HEK293T (cell line): ENCODE measurements at places on chromosomes 2 and 18.

- DNase-seq: no peak
Observed at GRCh38 chr2:45227347-45227746, 218.1 kb upstream of the SIX2 start.

DNA sequence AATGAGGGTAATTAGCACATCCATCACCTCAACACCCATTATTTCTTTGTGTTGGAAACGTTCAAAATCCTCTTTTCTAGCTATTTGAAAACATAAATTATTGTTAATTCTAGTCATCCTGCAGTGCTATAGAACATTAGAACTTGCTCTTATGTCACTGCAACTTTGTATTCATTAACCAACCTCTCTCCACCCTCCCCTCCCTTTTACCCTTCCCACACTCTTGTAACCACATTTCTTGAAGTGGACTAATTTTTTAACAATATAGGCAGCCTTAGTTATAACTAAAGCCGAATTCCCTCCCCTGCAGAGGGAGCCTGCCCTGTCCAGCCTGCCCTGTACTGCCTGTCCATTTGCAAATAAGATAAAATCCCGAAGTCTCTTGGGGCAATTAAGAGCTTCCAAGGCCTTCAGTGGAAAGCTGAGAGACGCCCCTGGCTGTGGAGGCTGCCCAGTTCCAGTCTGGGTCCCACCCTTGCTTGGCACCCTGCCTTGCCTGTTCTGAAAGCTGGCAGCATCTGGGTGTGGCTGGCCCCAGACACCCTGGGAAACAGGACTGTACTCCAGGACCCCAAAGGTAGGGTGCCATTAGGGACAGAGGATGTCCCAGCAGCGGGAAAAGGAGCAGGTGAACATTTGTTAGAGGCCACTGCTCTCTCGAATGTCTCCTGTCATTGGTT, 65.1 kb downstream of the MEX3C start:
- DNase-seq: no peak

GRCh38 chr18:38305961-38306360, 740.4 kb upstream of the CELF4 start:
- DNase-seq: no peak

DNA sequence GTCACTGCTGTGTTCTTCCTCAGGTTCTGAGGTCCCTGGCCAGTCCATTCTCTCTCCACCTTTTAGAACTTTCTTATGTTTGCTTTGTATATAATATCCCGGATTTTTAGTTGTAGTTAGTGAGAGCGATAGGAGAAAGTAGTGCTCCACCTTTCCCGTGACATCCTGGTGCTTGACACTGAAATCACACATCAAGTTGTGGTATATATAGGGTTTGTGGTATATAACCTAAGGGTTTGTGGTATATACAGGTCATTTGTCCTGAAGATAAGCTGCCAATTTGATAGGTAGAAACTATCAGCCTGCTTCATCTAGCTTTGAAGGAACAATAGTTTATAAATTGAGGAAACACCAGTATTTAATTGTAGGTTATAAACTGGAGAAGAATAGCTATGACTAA, 13.1 kb downstream of the ZNF892 start:
- no peak for DNase-seq

- DNase-seq: no peak
Observed at GRCh38 chr2:236916181-236916580, 169.5 kb upstream of the COPS8 start.

DNA sequence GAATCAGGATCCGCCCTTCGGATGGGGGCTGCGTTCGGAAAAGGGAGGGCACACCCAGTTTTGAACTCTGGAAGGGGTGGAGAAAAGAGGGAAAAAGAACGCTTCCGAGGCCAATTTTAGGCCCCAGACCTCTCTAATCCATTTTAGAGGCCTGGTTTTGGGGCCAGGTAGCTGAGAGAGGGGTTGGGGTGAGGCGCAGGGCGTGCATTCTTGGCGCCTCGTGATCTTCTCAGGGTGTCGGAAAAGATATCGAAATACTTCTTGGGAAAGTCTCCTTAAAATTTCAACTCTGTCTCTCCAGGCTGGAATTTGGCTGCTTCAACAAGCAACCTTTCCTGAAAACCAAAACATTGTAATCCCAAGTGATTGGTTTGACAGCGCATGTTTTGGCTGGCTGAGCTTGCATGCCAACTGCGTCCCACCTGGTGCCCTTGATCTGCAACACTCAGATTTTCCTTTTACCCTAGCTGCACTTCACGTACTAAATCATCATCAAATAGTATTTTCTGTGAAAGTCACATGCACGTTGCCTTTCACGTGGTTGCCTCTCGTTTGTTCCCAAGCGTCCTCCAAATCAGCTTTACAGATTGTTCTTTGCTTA, 864 bp upstream of the XPO1 start:
- peak; percentile 10 for DNase-seq

GRCh38 chr2:224025874-224026273, 13.2 kb downstream of the SERPINE2 start:
- DNase-seq: no peak

DNA sequence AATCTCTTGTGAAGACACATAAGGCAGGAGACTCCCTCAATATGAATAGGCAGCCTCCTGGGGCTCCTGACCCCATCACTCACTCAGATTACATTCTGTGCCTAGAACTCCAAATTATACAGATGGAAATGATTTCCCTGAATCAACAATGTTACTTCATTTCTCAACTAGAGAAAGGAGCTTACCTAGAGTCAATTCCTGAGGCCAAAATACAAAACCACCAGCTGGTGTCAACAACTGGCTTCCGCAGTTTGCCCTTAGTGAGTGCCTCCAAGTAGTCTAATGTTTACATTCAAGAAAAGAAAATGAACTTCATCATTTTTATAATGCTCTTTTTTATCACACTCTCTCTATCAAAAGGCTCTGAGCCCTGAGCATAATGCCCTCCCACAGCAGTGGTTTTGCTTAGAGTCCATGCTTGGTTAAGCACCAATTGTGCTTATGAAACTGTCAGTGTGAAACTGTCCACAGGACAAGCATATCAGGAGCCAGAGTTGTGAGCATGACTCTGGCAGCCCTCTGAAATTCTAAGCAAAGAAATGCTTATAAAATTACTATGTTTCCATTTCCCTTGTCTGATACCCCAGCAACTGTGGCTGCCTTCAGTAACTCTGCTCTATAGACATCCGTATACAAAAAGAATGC, 305.7 kb upstream of the PKDCC start:
- no peak for DNase-seq

DNA sequence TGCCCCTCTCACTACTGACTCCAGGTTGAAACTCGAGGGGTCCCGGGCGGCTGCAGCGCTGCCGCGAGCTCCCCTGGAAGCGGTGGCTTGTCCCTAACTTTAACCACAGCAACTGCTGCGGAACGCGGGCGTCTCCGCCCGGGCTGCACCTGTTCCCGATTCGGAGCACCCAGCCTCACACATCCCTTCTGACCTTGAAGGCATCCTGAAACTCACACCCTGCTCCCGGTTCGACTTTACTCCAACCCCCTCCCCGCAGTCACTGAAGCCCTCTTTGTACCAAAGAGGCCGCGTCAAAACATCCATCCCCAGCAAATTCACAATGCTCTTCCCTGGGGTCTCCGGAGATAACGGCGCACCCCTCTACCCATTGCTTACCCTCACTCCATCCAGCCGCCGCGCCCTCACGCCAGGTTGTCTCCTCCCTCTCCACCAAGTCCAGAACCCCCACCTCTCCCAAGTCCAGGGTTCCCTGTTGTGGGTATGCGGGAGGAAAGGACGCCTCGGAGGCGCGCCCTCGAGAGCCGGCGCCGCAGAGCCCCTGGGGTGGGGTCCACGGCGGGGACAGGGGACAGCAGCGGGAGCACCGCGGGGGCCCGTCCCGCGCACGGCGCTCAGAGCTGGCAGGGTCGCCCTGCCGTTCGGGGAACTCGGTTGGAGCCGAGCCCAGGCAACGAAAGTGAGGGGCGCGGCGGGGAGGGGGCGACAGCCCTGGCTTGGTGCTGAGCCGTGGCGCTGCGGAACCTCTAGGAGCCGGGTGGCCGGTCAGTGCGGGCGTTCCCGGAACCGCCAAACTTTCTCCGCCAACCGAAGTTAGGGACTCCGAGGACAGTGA, 934 bp downstream of the MYO5B start:
- DNase-seq: peak; percentile 11

- DNase-seq: no peak
Observed at GRCh38 chr2:66553370-66553769, 118.4 kb downstream of the MEIS1 start.

- no peak for DNase-seq
Observed at GRCh38 chr18:74255131-74255616, 36.6 kb downstream of the CYB5A start.

- no peak for DNase-seq
Observed at GRCh38 chr2:58336416-58336815, 95.3 kb upstream of the FANCL start.

GRCh38 chr2:202758128-202758527, 113.4 kb downstream of the ICA1L start:
- DNase-seq: no peak

GRCh38 chr18:23107718-23108117, 27.6 kb upstream of the CABLES1 start:
- no peak for DNase-seq

DNA sequence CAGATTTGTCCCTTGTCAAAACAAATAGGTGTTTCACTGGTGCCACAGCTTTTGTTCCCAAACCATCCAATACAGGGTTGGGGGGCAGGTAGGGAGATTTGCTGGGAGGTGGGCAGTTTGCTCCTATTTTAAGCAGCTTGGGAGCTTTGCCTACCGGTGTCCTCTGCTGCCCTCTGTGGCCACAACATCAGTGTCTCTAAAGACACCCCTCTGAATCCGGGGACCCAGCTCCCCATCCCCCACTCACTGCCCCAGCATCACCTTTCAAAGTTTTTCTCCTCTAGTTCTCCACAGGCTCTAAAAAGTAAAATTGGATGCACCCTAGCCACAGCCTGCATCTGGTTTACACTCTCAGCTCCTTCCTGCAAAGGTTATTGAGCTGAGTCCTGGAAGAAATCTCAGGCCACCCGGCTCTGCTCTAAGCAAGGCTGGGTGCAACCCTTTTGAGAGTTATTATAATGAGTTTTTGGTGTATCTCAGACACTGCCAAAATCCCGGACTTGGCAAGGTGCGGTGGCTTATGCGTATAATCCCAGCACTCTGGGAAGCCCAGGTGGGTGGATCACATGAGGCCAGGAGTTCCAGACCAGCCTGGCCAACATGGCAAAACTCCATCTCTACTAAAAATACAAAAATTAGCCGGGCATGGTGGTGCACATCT, 2.9 kb upstream of the EPAS1 start:
- DNase-seq: no peak

DNA sequence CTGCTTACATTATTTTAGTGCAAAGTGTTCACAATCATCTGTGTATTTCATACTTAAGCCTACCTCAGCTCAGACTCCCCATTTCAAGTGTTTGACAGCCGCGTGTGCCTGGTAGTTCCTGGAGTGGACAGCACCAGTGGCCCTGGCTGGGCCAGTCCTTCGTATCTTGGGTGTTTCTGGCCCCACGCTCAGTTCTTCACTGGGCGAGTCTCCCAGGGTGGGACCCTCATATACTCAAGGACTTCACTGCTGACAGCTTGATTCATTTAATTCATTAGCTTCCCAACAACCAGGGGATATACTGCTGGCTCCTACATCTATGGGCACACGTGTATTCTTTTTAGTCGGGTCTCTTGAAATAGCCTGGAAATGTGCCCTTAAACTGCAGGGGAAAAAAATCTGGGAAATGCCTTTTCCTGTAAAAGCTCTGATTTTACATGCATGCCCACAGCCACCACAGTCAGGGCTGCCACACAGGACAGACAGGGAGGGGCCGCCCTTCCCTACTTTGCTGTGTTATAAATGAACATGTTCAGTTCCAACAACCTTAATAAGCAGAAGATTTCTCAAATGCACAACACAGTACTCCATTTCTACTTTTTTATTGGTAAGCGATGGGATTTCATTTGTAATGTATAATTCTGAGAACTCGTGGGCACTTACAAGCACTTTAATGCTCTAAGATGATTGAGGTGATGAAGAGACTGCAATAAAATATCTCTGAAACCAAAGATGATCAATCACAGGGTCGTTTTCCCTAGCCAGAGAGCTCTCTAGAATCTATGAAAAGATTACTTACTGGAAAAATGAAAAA, 205.5 kb upstream of the REV1 start:
- DNase-seq: no peak

DNA sequence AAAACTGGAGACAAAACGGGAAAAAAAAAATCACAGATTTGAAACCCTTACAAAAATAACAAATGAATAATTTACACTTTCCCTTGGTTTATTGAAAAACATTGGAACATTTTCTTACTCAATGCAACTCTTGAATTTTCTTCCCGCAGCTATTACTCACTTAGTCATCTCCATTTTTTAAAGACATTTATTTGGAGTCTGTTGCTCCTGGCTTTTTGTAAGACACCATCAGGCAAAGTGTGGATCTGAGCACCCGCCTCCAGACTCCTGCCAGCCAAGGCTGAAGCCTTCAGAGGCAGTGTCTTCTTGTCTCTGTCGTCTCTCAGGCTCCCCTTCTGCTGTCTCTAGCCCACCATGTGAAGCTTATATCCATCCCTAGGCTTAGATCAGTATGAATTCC, 46.2 kb downstream of the TRIB2 start:
- no peak for DNase-seq

GRCh38 chr2:100240386-100240785, 81.9 kb downstream of the LONRF2 start:
- DNase-seq: no peak

- no peak for DNase-seq
Observed at GRCh38 chr2:32058130-32058529, 5.2 kb upstream of the SPAST start.

- DNase-seq: no peak
Observed at GRCh38 chr2:191899410-191899809, 52.5 kb upstream of the CAVIN2 start.

GRCh38 chr2:28950941-28951630, 30.0 kb upstream of the TOGARAM2 start:
- no peak for DNase-seq

DNA sequence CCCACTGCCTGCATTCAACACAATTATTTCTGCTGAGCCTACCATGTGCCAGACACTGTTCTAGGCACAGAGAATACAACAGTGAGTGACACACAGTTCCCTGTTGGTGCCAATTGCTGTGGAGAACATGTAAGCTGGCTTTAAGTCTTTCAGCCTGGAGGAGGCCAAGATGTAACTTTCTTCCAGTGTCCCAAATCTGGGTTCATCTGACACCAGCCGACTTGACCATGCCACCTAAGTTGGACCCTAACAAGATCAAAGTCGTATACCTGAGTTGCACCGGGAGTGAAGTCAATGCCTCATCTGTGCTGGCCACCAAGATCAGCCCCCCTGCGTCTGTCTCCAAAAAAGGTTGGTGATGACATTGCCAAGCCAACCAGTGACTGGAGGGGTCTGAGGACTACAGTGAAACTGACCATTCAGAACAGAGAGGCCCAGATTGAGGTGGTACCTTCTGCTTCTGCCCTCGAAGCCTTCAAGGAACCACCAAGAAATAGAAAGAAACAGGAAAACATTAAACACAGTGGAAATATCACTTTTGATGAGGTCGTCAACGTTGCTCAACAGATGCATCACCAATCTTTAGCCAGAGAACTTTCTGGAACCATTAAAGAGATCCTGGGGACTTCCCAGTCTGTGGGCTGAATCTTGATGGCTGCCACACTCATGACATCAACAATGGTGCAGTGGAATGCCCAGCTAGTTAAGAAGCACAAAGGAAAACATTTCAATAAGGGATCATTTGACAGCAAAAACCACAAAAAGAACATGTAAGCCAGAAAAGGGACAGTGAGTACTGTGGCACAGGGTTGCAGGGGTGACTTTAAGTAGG, 6.3 kb downstream of the TRABD2A start:
- DNase-seq: no peak

- no peak for DNase-seq
Observed at GRCh38 chr2:126858991-126859390, 39.7 kb upstream of the TEX51 start.
